ENCODE measurements at places on chromosomes 1 and 21.

DNA sequence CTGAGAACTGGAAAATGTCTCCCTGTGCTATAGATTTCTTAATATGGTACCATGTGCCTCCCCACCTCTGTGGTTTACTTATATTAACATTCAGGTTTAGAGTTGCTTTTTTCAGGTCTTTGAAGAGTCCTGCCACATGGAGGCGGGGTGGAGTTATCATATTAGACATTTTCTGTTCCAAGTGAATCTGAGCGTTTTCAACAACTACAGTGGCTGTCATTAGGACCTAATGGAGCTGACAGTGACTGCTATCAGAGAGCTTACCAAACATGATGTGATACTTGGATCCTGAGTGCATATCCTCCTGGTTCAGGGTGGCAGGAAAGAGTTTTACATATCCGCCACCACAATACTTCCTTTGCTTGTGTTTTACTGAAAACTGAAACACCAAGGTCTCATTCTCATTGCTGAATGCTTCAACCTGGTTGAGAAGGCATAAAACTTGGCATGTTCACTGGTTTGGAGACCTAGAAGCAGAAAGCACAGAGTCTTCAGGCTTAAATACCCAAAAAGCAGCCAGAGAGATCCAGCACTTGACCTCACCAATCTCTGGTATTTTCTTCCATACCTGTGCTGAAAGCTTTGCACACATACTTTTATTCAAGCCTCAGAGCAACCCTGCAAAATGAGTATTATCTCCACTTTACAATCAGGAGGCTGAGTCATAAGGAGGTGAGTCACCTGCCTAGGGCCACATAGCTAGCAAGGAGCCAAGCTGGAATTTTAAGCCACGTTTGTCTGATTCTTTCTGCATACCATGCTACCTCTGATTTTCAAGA lies 47.4 kb upstream of the OSBPL9 start:
- peak; percentile 28 for DNase-seq

DNA sequence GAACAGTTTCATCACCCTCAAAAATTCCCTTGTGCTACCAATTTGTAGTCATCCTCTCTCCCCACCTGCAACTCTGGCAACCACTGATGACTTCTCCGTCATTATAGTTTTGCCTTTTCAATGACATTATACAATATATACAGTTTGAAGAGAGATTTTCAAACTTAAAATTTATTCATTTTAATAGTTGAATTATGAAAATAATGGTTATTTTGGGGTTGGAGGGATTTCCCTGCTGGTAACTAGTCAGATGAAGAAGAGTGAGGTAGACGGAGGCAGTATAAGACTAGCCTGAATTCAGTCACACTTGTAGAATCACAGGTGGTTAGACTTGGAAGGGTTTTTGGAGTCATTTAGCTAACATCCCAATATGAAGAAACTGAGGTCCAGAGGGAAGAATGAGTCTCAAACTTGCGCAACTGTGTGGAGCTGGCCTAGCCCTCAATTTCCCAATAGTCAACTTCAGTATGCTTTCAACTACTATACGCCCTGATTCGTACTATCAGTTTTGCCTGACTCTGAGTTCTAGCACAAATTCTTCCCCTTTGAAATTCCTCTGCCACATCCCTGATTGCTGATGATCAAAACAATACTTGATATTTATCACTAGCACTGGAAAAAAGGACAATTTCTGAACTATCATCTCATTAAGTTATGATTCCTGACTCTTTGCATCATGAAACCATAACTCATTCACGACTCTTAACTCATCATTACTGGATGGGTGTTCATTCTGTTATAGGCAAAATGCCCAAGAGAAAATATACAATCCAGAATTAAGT lies 54.2 kb downstream of the VANGL2 start:
- no peak for DNase-seq

DNA sequence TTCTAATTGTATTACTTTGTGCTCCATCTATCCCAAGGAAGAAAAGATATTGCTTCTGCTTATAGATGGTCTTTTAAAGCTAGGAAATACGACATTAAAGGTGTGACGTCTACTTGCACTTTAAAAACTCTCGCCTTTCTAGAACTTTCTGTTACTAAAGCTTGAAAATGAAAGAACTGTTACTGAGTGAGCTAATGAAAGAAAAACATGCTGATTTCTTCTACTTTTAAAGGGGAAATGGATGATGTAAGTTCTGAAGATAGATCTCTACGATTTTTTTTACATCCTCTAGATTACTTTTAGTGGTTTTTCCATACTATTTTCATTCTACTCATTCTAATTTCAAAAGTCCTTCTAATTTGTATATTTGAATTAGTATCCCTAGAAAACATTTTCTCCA lies 387.5 kb downstream of the USP25 start:
- DNase-seq, result no peak

DNA sequence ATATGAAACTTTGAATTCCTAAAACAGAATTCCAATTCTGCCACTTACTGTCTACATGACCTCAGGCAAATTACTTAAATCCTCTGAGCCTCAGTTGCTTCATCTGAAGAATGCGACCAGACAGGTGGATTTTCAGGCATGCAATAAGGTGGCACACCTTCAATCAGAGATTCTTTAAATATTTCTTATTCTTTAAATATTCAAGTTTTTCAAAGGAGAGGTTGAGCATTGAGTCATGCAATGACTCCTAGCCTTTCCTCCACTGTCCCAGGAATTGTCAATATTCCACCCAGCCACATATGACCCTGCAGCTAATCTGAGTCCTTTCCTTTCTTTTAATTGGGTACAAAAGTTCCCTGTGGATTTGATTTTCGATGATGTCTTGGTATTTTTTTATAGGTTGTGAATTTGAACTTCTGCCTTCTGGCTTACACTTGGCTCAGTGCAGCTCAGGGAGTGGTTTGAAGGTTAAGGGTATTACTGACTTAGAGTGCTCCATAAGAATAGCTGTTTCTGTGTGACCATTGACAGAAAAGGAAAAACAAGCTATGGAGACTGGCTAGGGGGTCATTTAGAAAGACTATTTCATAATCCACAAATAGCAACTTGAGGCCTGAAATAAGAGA lies 52.2 kb upstream of the PRDX6 start:
- no peak for DNase-seq

DNA sequence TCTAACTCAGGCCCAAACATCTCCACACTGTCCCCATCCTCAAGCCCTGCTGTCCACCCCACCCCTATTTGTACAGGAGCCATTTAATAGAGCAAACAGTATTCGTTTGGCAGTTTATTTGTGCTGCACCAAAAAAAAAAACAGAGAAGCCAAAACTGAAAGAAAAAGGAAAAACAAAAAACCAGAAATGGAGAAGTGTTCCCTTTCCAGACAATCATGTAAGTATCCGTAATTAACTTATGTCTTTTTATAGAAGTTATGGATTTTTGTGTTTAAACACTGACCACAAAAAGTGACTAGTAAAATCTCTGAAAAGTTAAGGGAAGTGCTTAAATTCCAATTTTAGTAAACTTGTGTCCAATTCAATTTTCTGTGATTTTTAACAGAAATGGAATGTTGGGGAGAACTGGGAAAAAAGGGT lies 40.4 kb upstream of the ZBTB18 start:
- DNase-seq, result peak; percentile 80

DNA sequence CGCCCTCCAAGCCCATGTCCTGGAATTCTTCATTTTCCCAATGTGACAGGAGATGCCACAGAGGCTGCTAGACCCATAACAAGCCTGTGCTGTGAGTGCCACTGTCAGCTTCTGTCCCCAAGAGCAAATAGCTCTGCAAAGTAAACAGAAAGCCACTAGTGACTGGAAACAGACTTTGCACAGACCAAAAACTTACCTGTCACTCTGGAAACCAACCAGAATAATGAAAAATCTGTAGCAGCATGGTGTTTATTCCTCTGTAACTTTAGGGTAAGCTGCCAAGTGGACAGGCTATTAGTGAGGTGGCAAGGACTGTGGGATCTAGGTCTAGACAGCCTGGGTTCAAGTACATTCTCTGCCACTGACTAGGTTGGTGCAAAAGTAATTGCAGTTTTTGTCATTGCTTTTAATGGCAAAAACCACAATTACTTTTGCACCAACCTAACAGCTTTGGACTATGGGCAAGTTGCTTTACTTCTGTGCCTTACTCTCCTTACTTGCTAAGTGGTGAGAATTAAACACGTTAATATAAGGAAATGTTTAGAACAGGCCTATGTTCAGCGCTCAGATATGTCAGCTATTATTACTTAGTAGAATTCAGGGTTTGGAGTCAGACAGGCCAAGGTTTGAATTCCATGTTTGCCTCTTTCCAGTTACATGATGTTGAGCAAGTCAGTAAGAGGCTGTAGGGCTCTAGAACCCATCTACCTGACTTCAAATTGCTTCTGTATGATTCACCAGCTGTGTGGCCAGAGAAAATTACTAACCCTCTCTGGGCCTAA lies at the start of gene C8B:
C8B (minus strand) TSS at position 100 of the 782 bp plus-strand sequence; CDS start at position 33, 67 bp downstream.
- DNase-seq, result no peak

Data from MV-4-11 (cell line).